SW 1271 (cell line): ENCODE measurements at places on chromosomes 2 and 18.

GRCh38 chr2:75896779-75897366, 186.2 kb upstream of the GCFC2 start:
- peak; percentile 40 for DNase-seq

GRCh38 chr2:39481611-39482010, 44.5 kb upstream of the MAP4K3 start:
- peak; percentile 6 for DNase-seq

DNA sequence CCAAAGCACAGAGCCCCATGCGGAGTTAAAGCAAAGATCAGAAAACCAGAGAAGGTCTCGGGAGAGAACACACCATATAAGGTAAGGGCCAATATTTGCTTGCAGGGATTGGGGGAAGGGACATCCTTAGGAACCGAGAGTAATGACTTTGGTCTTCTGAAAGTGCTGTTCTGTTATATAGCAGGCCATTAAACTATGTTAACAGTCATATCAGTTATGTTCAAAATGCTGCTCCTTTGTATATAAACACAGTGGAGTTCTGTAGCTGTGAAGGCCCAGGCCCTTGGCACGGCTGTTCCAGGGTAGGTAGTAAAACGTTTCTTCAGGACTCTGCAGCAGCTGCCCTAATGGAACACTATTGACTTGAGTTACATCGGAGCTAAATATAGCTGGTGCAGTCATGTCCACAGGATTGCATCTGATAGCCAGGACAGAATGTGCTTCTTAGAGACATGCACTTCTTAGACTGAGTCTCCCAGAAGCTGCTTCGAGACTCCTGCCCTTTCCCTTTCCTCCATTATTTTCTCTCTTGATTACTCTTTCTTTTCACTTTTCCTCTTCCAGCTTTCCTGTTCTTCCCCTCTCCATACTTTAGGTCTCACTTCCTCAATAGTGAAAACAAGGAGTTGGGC, 122.4 kb downstream of the SETBP1 start:
- no peak for DNase-seq

GRCh38 chr18:32025744-32026143, 7.1 kb downstream of the RNF125 start:
- no peak for DNase-seq

DNA sequence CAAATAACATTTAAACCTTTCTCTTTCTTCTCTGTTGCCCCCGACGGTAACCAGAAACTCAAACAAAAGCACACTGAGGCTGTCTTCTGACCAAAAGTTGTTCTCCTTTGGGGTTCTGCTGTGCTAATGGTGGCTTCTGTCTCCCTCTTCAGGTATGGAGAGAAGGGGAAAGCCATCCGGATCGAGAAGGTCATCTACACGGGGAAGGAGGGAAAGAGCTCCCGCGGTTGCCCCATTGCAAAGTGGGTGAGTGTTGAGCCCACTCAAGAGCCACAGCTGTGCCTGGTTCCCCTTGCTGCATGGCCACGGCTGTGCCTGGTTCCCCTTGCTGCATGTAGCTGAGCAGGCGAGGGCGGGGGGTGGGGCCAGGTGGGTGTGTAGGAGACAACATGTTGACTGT, 67.4 kb downstream of the BOLA3 start:
- DNase-seq, result no peak

- no peak for DNase-seq
Measured at GRCh38 chr2:198776616-198777406, 680.9 kb downstream of the SATB2 start.

DNA sequence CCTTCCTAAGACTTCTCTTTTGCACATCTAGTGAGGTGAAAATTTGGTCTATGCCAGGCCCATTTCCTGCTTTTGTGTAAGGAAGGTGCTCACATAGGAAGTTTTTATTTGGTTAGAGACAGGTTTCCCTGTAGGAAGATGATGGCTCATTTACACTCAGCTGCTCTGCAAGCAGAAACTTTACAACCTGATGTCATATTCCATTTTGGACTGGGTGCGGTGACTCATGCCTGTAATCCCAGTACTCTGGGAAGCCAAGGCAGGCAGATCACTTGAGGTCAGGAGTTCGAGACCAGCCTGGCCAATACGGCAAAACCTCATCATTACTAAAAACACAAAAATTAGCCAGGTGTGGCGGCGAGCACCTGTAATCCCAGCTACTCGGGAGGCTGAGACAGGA, 35.8 kb downstream of the CASP10 start:
- DNase-seq, result no peak

DNA sequence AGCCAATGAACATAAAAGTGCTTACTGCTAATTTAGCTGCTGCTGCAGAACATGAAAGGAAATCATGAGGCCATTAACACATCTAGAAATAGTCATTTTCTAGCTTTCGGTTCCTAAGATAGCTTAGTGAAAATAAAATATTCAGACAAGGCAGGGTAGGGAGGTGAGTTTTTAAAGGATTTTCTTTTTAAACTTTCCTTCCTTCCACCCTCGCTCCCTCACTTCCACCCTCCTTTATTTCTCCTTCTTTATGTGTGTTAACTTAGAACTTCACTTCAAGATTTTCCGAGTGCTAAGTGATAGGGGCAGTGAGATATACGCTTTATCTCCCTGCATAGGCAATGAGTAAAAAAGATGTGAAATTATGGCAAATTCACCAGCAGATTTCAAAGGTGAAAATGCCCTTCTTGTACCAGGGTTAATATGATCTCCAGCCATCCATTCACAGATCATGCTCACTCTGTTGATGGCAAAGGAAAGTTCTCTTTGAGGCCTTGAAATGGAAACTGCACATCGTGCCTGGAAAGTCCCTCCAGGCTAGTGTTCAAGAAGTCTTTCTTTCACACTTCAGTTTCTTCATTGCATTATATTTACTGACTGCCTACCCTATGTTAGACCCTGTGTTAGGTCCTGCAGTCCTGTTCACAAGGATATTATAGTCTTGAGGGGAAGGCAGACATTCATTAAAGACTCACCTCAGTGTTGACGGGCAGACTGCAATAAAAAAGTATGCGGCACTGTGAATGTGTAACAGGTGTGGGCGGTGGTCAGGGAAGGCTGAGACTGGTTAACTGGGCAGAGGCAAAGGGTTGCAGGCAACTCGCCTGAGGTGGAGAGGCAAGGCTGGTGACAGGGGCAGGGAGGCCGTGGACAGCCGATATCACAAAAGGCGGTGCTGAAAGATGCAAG, 200.8 kb downstream of the PLCL1 start:
- no peak for DNase-seq

GRCh38 chr2:161946489-161947107, 127.4 kb downstream of the DPP4 start:
- no peak for DNase-seq

- DNase-seq, result no peak
Measured at GRCh38 chr2:223897669-223898330, 47.3 kb downstream of the WDFY1 start.

DNA sequence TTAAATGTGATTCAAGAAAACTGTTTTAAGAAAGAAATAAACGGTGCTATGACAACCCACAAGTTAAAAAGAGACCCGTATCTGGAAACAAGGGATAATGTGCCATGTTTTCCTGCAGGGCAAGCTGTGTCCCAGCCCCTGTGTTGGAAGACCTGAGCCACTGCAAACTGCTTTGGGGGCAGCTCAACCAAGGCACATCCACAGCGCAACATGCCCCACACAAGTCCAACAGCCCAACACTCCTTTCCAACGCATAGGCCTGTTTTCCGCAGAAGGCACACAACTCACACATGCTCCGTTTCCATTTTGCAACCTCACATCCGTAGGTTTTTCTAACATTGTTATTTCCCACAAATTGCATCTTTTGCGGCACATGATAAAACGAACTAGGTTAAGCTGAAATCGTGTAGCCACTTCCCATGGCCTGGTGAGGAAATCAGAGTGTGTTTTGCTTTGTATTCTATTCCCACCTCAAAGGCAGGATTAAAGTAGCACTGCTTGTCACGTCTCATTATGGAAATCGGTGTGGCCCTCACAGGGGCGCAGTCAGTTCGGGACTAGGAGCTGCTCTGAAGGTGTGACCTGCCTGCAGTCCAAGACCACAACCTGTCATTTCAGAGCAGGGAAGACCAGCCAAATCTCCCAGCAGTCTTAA, 50.5 kb upstream of the ZNF516 start:
- no peak for DNase-seq

DNA sequence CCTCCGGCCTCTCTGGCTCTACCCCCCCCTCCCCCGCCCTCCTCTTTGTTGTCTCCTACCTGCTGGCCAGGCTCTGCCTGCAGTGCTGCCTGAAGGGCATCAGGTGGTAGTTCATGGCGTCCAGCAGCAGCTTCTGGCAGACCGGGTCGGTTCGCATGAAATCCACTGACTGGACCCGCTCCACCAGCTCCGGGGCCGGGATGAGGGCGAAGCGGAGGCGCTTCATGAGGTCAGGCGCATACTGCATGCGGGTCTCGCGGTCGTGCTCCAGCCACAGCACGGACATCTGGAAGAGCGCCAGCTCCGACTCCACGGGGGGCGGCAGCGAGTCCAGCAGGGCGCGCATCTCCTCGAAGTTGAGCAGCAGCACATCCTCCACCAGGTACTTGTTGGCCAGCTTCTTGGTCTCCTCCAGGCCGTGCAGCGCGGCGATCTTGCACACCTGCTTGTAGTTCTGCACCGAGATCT, 3.2 kb downstream of the KLHL14 start:
- no peak for DNase-seq

DNA sequence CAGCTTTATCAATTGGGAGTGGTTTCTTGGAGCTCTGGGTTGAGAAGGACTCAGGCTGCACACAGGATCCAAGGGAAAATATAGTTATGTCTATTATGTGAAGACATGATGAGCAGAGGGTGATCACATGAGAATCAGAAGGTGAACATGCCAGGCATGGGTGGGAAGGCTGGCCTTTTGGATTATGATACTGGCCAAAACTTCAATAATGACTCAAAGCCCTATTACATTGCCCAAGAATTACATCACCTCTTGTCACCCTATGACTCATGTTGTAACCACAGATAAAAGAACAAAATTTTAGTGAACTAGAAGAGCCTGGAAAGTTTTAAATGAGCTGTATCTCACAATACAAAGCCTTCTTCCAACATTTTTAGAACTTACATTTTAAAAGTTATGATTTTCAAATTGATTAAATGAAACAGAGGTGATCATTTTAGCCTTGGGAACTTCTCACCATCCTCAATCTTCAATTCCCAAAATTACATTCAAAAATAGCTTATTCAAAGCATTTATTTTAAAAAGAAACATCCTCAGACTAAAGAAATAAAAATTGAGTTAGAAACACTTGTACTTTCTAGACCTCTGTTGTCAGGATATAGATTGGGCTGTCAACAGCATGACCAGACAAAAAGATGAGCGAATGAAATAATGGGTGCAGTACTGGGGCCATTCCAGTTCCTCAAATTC, 428.3 kb downstream of the MBD2 start:
- peak; percentile 67 for DNase-seq

DNA sequence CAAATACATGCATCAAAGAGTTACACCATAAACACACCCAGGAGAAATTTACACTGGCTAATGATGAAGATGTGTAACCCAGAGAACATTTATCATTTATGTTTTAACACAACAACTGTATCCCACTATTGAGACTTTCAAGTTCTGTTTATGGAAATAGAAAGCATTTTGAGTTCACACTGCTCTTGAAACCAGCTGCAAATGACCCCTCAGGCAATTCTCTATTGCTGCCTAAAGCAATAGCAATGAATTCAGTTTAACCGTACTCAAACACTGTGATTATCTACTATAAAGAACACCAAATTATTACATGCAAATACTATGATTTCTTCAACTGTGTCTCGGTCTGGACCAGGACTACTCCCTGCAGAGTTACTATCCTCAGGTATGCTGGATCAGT, 452.7 kb upstream of the NRXN1 start:
- no peak for DNase-seq

- no peak for DNase-seq
Measured at GRCh38 chr2:150125188-150125587, 362.3 kb downstream of the RND3 start.

DNA sequence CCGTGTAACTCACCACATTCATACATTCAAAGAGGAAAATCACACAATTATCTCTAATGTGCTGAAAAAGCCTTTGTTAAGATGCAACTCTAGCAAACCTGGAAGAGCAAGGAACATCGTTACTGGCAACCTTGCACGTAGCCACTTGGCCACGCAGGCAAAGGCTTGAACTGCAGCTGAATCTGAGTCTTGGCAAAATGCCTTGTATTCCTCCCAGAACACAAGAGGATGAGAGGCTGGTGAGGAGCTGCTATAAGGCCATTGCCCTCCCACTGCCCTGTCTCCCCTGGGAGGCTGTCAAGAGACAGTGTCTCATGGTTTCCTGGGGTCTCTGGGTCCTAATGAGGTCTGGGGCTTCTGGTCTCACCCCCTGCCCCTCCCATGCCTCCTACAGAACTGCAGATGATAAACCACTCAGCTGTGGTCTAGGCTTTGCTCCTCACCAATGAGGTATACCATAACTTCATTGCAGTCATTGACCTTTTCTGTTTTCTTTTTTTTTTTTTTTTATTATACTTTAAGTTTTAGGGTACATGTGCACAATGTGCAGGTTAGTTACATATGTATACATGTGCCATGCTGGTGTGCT, 141.4 kb downstream of the SPP2 start:
- DNase-seq, result no peak

DNA sequence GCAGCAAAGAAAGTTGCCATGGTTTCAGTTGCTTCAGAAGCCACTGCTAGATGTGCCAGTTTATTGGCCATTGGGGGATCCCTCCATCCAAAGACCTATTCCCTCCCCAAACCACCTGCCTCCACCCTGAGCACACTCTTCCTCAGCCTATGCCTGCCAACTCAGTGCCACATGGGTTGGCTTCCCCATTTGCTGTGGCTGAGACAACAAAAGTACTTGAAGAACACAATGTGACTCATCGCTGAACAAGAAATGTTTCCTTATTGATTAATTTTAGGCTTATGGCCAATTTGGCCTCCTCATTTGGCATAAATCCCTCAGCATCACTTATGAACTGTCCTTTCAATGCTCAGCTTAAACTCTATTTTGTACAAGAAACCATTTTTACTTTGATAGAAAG, 215.9 kb downstream of the TMEM247 start:
- DNase-seq, result no peak

GRCh38 chr18:63590373-63590772, 3.2 kb downstream of the SERPINB13 start:
- DNase-seq, result no peak

GRCh38 chr2:227366769-227367426, 12.2 kb downstream of the TM4SF20 start:
- no peak for DNase-seq

DNA sequence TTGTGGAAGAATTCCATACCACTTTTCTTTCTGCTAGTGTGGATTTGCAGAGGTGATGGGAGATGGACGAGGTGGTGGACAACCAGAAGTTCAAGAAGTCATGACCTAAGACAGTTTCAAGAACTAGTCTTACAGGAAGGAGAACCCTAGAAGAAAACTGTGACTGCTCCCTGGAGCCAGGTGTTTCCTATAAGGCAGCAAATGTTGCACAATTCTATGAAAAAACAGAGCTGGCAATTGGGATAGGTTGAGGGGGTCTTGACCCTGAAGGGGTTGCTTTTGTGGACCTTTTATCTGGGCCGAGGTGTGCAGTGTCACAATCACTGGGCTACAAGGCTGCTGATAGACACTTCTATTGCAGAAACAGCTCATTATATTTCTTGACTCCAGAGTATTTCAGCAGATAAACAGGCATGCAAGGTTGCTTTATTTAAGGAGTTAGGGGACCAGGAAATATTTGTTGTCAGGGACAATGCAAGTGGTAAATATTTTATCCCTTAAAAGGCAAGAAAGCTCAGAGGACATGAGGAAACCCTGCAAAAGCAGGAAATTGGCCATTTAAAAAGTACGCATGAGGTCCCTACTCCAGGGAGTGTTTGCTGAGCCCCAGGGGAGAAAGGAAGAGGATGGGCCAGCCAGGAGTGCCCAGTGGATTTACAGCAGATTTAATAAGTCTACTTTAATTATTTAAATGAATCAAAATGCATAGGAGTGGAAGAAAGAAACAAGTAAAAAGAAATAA, 22.9 kb downstream of the APCDD1 start:
- no peak for DNase-seq

GRCh38 chr2:159225025-159226016, 61.2 kb downstream of the WDSUB1 start:
- no peak for DNase-seq
